ENCODE measurements at places on chromosomes 16 and 17. TPM values are rescaled to one million over a fixed set of nuclear protein-coding genes. Genes with fewer than 3 reads are reported as not detected.

SNAI3 gene
- not detected for total RNA-seq

RASD1 gene
- total RNA-seq: 6.0 TPM

TNFRSF17 gene
- total RNA-seq: 0.12 TPM

TBC1D3D gene
- total RNA-seq: 0.12 TPM

MPV17L gene
- 0.15 TPM for total RNA-seq

FASN gene
- total RNA-seq: 38.4 TPM

KRT16 gene
- total RNA-seq: 0.35 TPM

NFATC3 gene
- 5.9 TPM for total RNA-seq

MAF gene
- 0.30 TPM for total RNA-seq

TCAP gene
- total RNA-seq: 0.23 TPM

LGALS9B gene
- total RNA-seq: not detected

NPIPB2 gene
- 2.0 TPM for total RNA-seq

ZNF385C gene
- under 0.01 TPM for total RNA-seq

PRDM7 gene
- total RNA-seq: not detected

PRAC1 gene
- not detected for total RNA-seq

KRTAP9-2 gene
- not detected for total RNA-seq

ABCC11 gene
- not detected for total RNA-seq

SLC47A1 gene
- total RNA-seq: 4.6 TPM

CLEC3A gene
- total RNA-seq: not detected

SCGB1C2 gene
- not detected for total RNA-seq

KRTAP4-4 gene
- total RNA-seq: not detected

HS3ST6 gene
- not detected for total RNA-seq

ARL4D gene
- 15.7 TPM for total RNA-seq

KCTD5 gene
- 11.8 TPM for total RNA-seq

CD300LB gene
- total RNA-seq: not detected

MARCHF10 gene
- total RNA-seq: not detected

LRRC36 gene
- total RNA-seq: not detected

MMP2 gene
- total RNA-seq: 2,683 TPM

HP gene
- not detected for total RNA-seq

NEUROD2 gene
- total RNA-seq: not detected

RNPS1 gene
- 19.3 TPM for total RNA-seq

ZPBP2 gene
- total RNA-seq: not detected

OR4D1 gene
- not detected for total RNA-seq

KRTAP17-1 gene
- not detected for total RNA-seq

C16orf74 gene
- 6.0 TPM for total RNA-seq

HS3ST3B1 gene
- 5.6 TPM for total RNA-seq

MT1X gene
- total RNA-seq: 19.2 TPM

TBC1D3G gene
- not detected for total RNA-seq

GAST gene
- not detected for total RNA-seq

SKAP1 gene
- total RNA-seq: not detected

C1QTNF8 gene
- not detected for total RNA-seq

ALOXE3 gene
- not detected for total RNA-seq

KRTAP2-1 gene
- not detected for total RNA-seq

TP53TG3B gene
- total RNA-seq: 0.08 TPM

TMEM238L gene
- total RNA-seq: not detected

KCNH4 gene
- total RNA-seq: 0.12 TPM

OVCA2 gene
- 6.4 TPM for total RNA-seq

GP2 gene
- not detected for total RNA-seq

TEFM gene
- 8.8 TPM for total RNA-seq

WDR81 gene
- total RNA-seq: 47.5 TPM

ASGR1 gene
- under 0.01 TPM for total RNA-seq

SYNGR3 gene
- 0.94 TPM for total RNA-seq

Measured in smooth muscle cell of the coronary artery (primary cell).